Caudate nucleus (tissue), 63 donors: ENCODE measurements at places on chromosomes 13 and 19.

- no peak for DNase-seq
These were observed 136.0 kb downstream of the ATP11A start for GRCh38 chr13:112825875-112826274.

GRCh38 chr13:87666831-87667230, 4.3 kb upstream of the SLITRK5 start:
- no peak for DNase-seq

DNA sequence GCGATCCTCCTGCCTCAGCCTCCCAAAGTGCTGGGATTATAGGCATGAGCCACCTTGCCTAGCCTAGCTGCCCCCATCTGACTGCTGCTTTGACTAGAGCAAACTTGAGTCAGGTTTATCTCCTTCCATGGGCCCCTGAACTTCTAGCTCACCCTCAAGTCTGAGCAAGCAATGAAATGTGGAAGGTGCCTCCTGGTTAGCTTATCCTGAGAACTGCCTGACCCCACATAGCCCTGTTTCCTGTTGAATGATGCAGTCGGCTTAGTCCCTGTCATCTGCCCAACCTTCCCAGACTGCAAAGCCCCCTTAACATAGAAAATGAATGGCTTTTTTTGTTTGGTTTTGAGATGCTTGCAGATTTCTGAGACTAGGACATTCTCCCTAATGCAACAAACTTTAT, 8.9 kb upstream of the TMEM160 start:
- no peak for DNase-seq

DNA sequence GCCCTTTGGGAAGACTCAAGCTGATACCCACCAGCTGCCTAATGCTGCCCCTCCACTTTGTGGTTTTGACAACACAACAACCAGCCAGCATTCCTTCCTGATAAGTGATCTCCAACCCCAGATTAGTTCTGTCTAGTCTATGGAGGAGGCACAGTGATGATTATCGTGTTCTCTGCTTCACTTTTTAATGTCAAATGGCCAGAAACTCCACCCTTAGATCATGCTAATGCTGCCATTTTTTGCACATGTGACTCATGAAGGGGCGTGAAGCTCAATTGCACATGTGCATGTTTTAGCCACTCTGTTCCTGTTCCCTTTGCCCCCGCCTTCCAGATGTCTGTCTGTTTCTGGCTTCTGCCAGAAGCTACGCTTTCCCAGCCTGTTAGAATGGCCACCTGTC, 199.8 kb downstream of the COG6 start:
- no peak for DNase-seq

- no peak for DNase-seq
These were observed 56.0 kb upstream of the DOCK9 start for GRCh38 chr13:99033814-99034213.

DNA sequence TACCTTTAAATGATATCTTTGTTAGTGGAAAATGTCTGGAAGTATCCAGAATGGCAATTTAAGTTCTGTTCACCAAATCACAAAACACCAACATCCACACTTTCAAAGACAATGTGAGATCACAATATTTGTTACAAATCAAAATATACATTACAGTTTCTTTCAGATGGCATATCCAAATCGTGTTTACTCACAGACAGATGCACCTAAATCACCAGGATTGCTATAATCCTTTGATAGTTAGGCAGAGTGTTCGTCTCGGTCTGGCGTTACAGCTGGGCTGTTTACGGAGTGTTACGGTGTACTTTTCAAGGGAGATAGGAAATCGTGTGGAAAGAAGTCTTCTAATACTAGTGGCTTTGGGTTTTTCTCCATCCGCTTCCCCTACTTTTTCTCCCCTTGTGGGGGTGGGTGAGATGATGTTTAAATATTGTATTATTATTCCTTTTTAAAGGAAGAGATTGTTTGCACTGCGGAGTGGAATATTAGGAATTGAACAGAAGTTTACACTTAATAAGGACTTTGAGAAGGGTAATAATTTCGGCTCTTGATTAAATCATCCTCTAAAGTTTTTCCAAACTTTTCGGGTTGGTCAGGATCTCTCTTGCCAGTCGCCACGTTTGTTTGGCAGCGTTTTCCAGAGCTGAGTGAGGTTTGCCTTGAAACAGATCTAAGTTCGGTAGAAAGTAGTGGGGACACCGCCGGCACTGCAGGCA, 1.8 kb downstream of the MAB21L1 start:
- DNase-seq = no peak

GRCh38 chr13:70634893-70635292, 526.6 kb upstream of the KLHL1 start:
- DNase-seq = no peak

DNA sequence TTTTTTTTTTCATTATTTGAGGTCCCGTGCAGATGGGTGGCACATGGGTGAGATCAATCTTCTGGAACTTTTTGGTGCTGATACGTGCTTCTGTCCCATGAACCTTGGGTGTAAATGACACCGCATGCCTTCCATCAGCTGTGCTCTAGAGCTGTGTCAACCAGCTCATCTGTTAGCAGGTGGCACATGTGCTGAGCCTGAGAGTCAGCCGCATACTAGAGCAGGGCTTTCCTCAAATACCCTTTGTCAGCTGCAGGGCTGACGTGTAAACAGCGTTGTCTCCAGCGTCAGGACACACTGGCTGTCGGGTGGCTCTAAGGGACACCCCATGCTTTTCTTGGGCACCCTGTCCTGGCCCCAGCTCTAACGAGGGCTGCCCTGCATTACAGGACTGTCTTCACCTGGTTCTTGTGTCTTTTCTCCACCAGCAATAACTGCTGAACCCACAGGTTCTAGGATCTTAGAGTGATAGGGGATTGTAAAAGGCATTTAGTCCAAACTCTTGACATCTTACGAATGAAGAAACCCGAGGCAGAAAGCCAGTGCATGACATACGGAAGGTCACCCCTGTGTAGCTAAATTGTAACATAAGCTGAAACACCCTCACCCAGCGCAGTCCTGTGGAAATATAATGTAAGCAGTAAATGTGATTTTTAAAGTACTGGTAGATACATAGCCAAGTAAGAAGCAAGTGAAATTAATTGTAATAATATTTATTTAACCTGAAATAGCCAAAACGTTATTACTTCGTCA, 119.5 kb downstream of the LRCH1 start:
- no peak for DNase-seq

- no peak for DNase-seq
These were observed 5.5 kb upstream of the PRTN3 start for GRCh38 chr19:835210-835810.

GRCh38 chr19:49690079-49690655, 749 bp upstream of the CPT1C start:
- peak; percentile 32 for DNase-seq

- DNase-seq = no peak
These were observed 86.4 kb upstream of the TSC22D1 start for GRCh38 chr13:44662515-44662914.

GRCh38 chr13:52011632-52012511, at the start of gene ALG11:
Gene ALG11, plus strand, starts transcription at chr13:52012398. Its CDS starts 21 bp downstream, at chr13:52012419.
- DNase-seq = peak; percentile 96

DNA sequence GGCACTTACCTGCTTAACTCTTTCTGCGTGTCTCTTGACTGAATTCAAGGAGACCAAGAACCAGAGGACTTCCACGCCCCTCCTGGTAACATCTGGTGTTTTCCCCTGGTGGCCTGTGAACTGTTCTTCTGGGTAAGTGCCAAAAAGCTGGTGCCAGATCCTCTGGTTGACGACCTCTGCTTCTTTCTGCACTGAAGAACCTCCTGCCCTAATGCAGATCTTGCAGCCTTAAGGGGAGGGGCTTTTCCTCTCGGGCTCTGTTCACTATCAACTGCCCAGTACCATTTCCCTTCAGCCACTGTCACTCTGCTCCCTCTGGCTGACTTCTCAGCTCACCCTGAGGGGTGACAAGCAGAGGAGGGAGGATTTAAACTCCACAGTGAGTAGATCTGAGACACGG, 6.1 kb upstream of the ERVV-1 start:
- no peak for DNase-seq

GRCh38 chr19:54297759-54298305, 15.1 kb downstream of the LILRA5 start:
- DNase-seq = no peak

DNA sequence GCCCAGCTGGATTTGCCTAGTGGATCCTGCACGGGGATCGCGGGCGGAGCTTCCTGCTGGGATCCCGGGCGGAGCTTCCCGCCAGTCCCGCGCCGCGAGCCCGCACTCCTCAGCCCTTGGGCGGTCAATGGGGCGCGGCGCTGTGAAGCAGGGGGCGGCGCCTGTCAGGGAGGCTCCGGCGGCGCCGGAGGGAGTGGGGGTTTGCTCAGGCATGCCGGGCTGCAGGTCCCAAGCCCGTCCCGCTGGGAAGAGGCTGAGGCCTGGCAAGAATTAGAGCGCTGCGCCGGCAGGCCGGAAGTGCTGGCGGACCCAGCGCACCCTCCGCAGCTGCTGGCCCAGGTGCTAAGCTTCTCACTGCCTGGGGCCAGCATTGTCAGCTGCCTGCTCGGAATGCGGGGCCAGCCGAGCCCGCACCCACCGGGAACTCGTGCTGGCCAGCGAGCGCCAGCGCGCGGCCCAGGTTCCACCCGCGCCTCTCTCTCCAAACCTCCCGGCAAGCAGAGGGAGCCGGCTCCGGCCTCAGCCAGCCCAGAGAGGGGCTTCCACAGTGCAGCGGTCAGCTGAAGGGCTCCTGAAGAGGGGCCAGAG, 119.6 kb downstream of the PRR20E start:
- DNase-seq = no peak

GRCh38 chr19:14368011-14368513, 13.2 kb upstream of the ADGRE5 start:
- no peak for DNase-seq

GRCh38 chr19:47497050-47497766, 13.2 kb upstream of the KPTN start:
- no peak for DNase-seq

DNA sequence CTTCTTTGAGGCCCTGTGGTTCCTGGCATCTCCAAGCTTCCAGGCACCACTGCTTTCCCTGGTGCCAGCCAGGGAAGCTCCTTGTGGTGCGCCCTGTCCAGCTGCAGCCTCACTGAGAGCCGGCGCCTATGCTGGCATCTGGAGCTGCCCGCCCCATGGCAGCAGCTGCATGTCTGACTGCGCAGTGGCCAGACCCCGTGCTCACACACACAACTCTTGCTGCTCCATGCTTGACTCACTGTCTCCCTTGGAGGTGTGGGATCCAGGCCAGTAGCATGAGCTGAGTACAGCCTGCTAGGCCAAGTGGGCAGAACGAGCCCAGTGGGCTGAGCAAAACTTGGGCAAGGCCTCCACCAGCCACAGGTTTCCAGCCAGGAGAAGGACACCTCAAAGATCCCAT, 11.5 kb upstream of the SUPT20H start:
- no peak for DNase-seq

DNA sequence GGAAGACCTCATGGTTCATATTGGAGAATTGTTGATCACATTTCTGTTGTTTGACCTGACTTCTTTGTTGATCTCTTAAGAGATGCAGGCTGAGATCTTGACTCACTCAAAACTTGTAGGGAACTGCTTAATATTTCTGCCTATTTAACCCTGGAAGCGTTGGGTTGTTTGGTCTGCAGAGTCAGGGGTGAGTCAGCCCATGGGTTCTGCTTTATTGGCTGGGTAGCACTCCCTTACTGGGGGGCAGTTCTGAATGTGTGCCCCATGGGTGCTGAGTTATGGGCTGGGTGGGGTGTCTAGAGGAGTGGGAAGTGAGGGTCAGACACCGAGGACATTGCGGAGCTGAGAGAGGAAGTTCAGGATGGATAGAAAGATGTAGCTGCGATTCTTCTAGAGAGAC, 87.9 kb downstream of the LRCH1 start:
- no peak for DNase-seq

GRCh38 chr19:6431891-6432290, 1.7 kb downstream of the SLC25A41 start:
- DNase-seq = no peak

DNA sequence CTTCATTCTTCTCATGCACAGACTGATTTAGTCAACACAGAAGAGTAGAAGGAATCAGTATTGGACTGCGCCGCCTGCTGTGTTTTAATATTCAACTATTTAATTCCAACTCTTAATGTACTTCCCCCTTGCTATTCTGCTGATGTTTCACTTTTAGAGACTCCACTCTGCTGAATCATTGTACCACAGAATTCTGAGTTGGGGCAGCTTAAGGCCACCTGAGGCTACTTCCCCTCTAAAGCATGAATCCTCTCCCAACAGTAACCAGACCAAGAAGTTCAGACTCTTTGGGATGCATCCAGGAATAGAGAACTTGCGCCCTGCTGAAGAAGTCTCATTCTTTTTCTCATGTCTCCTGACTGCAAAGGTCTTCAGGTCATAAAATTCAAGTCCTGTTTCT, 708.8 kb downstream of the UQCRFS1 start:
- DNase-seq = no peak

DNA sequence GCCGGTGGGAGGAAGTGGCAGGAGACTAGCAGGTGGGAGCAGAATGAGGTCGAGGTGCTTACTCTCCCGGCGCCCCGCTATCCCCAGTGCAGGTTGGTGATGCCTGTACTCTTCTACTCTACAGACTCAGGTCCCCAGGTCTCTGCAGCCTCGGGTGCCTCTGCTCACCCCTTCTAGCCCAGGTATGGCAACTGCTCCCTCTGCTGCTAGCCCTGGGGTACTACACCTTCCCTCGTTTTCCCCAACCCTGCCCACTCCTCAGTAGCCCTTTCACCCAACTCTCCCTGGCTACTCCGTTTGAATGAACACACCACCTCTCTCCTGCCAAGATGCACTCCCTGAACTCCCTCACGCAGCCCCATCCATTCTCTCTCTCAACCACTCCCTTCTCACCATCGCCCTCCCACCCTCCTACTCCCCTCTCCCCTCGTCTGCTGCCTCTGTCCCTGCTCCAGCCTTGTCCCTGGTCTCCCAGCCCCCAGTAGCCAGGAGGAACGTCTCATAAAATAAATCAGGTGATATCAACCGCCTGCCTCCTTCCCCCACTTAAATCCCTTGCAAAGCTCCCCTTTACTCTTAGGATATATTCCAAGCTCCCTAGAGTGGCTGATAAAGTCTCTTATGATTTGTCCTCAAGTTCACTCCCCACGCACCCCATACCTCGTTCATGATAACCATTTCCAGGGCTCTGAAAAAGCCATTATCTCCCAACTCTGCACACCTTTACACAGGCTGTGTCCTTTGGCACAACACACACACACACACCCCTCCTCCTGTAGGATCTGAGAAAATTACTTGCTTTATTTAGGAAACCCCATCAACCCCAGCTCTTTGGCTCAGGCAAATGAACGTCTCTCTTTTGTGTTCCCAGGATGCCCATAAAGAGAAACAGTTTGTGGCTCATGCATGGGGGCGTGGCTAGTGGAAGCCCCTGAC, 8.2 kb upstream of the MEIS3 start:
- DNase-seq = peak; percentile 11

DNA sequence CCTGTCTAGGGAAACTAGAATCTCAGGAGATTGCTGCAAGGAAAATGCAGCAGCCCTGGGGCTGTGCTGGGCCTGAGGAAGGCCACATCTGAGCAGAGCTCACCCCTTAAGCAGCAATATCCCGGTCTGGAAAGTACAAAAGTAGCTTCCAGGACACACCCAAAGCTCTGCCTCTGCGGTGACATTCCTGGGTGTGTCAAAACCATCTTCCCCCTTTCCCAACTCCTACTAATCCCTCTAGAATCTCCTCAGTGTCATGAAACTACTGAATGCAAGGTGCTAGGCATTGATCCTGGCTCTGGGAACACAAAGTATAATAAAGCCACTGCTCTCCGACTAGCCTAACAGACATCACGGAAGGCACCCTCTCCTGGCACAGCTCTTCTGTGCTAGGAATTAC, 5.0 kb downstream of the PBX4 start:
- no peak for DNase-seq

GRCh38 chr13:44932171-44932849, 57.0 kb downstream of the NUFIP1 start:
- DNase-seq = no peak
